NCI-H2107 (cell line): ENCODE measurements at places on chromosomes 5 and 9.

- no peak for DNase-seq
These were observed 226.4 kb upstream of the ISL1 start for GRCh38 chr5:51156838-51157237.

GRCh38 chr5:122126756-122127321 is 2.5 kb upstream of the ZNF474 start:
- DNase-seq: no peak

- DNase-seq: no peak
These were observed 288.9 kb downstream of the RAB3C start for GRCh38 chr5:58871648-58872242.

DNA sequence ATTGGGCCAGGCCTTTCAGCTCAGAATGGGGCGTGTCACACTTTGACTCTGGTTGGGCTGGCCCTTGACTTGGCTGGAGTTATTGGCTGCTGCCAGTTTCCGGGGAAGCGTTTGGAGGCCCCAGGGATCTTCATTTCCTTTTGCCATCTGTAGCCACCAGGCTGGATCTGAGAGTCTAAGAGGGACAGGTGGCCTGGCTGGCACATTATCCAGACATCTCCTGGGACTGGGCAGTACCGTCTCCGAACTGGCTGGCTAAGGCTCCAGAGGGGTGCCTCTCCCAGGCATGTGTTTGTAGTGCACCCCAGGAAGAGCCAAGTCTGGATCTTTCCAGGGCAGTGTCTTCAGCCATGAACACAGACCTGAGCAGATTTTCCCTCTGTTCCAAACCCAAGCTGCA is 9.7 kb upstream of the JADE2 start:
- DNase-seq: no peak

GRCh38 chr5:103793595-103794182 is 231.1 kb upstream of the NUDT12 start:
- no peak for DNase-seq

GRCh38 chr9:34508951-34509350 is 13.8 kb downstream of the ENHO start:
- no peak for DNase-seq
